Cortex of kidney (tissue), 1 donor: ENCODE measurements at places on chromosomes 12 and 14.

DNA sequence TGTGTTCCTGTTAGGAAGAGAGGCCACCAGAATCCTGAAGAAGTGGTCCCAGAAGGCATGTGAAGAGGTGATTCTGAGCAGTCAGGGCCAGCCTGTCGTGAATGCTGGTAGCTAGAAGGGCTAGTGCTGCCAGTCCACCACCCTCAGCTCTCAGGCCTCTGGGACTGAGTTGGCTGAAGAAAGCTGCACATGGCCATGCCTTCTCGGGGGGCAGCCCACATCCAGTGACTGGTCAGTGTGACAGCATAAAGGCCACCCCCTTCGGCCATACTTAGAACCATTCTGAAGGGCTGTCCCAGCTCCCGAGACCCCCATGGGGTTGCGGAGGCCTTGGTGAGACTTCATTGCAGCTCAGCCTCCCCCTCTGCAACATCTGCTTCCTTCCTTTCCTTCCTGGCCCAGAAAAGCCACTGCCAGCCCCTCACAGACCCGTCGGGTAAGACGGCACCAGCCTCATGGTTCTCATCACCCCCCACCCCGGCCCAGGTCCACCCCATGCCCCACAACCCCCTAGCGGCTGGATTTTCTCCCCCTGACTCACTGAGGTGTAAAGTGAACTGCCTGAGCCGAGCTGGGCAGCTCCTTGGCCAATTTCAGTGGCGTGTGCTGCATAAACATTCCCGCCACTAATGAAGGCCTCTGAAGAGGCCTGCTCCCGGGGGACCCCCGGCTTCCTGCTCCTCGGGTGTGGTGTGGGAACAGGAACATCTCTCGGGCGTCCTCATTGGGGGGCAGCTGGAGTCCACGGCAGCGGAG, 49.5 kb upstream of the DIO3 start:
- DNase-seq, result no peak

DNA sequence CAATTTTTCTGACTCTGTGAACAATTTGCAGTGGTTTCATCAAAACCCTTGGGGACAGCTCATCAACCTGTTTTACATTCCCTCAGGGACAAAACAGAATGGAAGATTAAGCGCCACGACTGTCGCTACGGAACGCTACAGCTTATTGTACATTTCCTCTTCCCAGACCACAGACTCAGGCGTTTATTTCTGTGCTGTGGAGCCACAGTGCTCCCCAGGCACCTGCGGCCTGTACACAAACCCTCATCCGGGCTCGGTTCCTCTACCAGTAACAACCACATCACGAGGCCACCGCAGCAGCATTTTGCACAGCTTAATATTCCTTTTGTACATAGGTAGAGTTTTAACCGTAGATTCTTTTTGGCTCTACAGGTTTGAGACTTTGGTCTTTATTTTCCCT, 397.4 kb upstream of the OR4E1 start:
- DNase-seq, result no peak

GRCh38 chr12:56229082-56229481, 769 bp upstream of the SLC39A5 start:
- DNase-seq, result no peak

- no peak for DNase-seq
Measured at GRCh38 chr14:33910435-33910834, 40.4 kb downstream of the EGLN3 start.

DNA sequence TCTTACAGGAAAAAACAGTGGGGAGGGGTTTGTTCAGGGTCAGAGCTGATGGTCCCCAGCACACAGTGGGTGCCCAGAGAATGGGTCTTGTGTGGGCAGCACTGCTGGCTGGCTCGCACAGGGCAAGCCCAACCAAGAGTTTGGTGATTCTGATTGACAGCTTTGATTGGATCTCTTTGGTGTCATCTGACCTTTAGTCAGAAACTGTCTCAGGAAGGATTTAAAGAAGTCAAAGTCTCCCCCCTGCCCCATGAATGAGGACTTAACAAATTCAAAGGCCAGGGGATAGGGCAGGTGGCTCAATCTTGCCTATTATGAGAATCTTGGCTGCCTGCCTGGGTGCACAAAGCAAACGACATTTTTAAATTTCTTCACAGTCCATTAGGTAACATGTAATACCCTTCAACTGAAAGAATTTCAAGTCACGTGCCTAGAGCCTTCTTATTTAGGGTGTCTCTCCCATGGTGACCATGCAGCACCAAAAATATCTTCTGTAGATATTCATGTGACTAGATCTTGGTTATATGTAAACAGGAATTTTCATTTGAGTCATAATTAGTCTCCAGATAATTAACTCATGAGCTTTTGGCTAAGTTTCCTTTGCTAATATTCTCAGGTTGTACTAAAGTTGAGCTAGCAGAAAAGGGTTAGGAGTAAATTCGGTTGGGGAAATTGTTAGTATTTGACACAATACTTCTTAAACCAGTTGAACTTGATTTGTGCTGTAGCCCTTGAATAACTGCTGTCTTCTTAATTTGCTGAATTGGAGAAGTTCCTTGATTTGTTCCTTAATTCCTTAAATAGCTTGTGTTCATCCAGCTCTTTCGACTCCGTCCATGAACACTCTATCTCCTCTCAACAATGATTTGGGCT, 54.5 kb upstream of the HECTD1 start:
- DNase-seq, result no peak

GRCh38 chr12:94689002-94689645, 38.8 kb upstream of the TMCC3 start:
- no peak for DNase-seq

- no peak for DNase-seq
Measured at GRCh38 chr12:50060120-50060468, 2.7 kb downstream of the ASIC1 start.

DNA sequence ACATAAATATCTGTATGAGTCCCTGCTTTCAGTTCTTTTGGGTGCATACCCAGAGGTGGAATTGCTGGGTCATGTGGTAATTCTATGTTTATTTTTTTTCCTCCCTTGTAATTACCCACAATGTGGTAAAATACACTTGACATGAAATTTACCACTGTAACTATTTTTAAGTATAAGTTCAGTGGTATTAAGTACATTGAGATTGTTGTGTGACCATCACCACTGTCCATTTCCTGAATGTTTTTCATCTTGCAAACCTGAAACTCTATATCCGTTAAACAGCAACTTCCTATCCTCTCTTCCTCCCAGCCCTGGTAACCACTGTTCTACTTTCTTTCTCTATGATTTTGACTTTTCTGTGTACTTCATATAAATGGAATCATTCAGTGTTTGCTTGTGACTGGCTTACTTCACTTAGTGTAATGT, 51.4 kb downstream of the BORCS5 start:
- no peak for DNase-seq

DNA sequence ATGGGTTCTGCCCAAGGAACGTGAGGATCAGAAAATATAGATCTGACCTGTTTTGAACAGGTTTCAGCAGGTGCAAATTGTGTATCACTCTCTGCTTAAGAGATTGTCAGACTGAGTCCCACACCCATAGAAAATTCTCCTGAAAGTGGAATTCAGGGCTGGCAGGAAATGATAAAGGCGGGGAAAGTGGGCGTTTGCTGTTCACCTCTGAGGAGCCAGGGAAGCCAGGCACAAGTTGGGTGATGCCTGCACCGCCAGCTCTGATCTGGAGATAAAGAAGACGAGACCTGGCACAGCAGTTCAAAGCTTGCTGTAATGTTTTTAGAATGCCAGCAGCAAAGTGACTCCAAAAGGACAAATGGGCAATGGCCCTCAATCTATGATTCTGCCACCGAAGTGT, 356.5 kb upstream of the SOX5 start:
- DNase-seq, result no peak

DNA sequence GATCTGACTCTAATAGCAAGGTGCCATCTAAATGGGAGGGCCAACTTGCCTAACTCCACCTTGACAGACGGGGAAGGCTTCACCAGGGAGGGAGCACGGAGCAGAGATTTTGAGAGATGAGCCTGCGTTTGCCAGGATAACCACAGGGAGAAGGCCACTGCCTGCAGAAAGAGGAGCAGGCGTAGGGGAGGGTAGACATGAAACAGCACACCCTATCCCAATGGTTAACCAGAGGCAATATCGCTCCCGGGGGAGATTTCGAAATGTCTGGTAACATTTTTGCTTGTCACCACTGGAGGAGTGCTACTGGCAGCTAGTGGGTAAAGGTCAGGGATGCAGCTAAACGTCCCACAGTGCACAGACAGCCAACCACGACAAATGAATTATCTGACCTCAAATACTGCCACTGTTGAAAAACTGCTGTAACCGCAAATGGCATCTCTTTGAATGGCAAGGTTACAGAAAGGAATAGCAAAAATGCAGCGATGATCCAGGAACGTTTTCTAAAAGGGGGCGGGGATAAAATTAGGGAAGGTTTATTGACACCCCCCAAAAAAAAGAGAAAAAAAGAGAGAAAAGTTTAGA, 126.0 kb upstream of the ATF7IP start:
- no peak for DNase-seq

GRCh38 chr12:12498210-12498609, 64.5 kb downstream of the DUSP16 start:
- no peak for DNase-seq

- DNase-seq, result no peak
Measured at GRCh38 chr12:57772429-57773322, at the start of gene EEF1AKMT3. TSS of gene EEF1AKMT3 (plus strand) at chr12:57772614. CDS start at chr12:57772725, 111 bp downstream.

DNA sequence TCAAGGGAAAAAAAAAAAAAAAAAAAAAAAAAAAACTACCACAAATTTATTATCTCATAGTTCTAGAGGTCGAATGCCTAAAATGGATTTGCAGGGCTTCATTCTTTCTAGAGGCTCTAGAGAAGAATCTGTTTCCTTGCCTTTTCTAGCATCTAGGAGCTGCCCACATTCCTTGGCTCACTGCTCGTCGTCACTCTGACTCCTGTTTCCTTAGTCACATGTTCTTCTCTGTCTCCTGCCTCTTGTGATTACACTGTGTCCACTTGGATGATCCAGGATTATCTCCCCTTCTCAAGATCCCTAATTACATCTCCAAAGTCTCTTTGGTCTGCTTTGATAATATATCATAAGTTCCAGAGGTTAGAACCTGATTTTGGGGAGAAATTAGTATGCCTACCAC, 88.7 kb downstream of the HECTD1 start:
- DNase-seq, result no peak

DNA sequence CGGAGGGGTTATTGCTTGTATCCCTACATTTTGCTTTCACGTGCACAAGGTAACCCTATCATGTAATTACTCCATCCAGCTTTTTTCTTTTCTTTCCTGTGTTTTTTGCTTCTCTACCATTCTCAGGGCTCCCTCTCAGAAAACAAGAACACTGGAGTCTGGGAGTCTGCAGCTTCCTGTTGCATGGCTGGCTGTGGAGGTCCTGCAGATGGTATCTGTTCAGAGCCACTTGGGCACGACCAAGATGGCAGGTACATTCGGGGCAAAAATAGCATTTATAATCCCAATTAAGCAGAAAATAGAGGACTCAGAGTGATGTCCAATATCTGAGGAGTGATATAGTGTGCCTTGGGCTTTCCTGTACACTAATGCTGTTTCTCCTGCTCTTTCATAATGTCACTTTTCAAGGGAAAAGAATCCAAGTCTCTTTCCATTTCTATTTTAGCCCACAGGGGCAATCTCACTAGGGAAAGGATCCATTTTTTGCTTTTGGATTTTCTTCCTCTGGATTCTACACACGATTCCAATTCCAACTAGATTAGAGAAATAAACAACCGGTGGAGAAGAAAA, 3.2 kb upstream of the NUMB start:
- no peak for DNase-seq

DNA sequence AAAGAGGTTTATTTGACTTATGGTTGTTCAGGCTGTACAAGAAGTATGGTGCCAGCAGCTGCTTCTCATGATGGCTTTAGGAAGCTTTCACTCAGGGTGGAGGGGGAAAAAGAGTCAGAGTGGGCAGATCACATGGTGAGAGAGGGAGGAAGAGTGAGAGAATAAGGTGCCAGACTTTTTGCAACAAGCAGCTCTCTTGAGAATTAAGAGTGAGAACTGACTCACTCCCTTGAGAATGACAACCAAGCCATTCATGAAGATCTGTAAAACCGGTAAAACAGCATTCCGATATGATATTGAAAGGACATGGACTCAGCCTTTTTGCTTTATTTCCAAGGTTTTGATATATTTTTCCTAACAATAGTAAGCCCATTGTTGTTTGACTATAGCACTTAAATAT, 501.2 kb downstream of the GALC start:
- DNase-seq, result no peak

DNA sequence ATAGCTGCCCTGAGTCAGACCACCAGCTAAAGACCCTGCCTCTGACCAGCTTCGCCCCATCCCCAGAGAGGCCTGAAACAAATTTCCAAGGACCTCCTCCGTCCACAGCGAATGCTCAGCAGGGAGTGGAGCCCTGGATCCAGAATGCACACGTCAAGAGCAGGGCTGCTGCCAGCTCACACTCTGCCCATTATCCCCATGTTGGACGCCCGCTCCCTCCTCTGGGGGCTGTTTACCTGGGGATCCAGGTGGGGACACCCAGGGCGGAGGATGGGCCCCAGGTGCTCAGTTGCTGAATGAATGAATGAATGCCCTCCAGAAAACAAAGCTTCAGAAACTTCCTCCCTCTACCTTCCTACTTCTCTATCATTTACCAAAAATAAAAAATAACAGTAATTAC, 18.1 kb downstream of the BCL11B start:
- no peak for DNase-seq

DNA sequence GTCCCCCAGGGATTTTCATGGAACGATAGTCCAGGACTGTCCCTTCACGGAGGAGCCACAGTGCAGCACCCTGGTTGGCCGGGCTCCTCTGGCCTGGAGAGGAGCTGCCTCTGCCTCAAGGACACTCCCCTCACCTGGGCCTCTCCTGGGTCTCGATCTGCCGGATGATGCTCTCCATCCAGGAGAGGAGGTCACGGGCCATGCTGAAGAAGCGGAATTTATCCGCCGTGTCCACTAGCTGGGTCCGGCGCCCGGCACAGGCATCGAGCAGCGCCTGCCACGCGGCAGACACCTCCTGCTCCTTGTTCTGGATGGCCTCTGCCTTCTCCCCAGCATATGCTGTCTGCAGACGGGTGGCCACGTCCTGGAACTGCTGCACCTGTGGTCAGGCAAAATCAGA, 66.5 kb downstream of the PLEKHG3 start:
- no peak for DNase-seq

DNA sequence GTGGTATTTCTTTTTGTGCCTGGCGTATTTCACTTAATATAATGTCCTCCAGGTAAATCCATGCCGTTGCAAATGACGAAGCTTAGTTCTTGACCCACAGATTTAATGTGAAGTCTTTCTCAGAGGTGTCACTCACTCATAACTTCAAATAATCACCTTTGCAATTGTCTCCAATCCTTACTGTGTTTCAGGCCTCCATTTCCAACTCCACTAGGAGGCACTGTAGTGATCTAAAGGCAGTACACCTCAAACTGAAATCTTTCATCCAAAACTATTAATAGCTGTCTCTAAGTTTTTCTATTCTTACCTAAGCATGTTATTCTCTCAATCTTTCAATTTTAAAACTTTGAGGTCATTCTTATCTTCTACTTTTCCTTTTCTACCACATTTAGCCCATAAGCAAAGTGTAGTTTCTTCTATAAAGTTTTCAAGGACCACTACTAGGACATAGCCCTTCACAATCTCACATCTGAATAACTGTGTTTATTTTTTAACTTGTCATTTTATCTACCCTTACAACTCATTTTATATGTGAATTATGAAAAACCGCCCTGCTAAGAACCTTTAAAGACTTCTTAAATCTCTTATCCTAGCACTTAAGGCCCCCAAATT, 25.5 kb upstream of the FBXO34 start:
- no peak for DNase-seq

GRCh38 chr12:127148318-127148717, 1118.7 kb upstream of the TMEM132C start:
- DNase-seq, result no peak

GRCh38 chr12:77965790-77966189, 135.1 kb downstream of the NAV3 start:
- DNase-seq, result no peak
